Activated CD4-positive, alpha-beta T cell treated with anti-CD3 and anti-CD28 coated beads for 1 hour (primary cell): ENCODE measurements at places on chromosomes 12 and 14.

GRCh38 chr14:67018720-67019119 lies 170.5 kb upstream of the GARIN2 start:
- no peak for DNase-seq

GRCh38 chr12:113003636-113004035 lies 25.3 kb downstream of the OAS2 start:
- no peak for DNase-seq

DNA sequence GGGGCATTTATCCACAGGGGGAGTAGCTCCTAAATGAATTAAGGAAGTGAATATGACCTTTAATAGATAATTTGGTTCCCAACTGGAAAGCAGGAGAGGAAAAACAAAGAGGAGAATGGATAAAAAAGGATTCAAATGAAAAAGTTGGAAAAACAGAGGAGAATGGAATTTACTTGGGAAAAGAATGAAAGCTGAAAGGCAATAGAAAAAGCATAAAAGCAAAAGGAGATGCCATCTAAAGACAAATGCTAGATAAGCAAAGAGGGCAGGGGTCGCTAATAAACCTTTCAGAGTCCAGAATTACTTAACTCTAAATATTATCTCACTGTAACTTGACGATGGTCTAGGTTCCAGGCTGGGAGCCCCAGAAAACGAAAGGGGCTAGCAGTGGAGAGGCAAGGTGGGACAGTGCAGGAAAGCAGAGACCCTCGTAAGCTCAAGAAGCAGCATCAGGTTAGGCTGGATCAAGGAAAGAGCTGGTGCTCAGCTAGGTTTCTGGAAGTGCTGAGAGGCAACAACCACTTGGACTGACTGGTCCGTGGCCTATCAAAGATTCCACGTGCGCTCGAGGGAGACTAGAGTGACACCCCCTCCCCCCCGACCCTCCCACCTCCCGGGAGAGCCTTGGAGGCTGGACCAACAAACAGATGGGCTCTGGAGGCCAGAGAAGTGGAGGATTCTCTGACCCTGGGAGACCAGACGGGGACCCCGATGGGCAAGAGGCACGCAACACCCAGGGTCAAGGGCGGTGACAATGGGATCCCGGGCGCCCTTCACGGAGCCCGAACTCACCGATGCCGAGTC lies 1.2 kb downstream of the SLC2A13 start:
- no peak for DNase-seq

DNA sequence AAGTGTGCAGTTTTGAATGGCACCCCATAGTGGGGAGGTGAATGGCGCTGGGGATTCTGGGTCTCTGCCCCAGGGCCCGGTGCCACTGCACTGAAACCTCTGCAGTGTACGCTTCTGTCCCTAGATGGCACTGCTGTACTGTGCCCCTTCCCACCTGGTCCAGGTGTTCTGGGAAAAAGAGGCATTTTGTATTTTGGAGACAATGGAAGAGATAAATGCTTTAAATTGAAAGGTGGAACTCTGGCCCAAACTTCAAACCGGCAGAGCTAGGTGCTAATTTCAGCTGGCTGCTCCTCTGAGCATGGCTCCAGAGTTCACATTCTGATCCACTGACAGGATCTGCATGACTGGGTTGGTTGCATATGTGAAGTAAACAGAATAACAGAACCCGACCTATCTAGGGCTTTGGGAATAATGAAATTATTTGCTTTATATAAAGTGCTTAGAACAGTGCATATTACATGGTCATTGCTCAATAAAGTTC lies 52.2 kb downstream of the KRT80 start:
- no peak for DNase-seq

DNA sequence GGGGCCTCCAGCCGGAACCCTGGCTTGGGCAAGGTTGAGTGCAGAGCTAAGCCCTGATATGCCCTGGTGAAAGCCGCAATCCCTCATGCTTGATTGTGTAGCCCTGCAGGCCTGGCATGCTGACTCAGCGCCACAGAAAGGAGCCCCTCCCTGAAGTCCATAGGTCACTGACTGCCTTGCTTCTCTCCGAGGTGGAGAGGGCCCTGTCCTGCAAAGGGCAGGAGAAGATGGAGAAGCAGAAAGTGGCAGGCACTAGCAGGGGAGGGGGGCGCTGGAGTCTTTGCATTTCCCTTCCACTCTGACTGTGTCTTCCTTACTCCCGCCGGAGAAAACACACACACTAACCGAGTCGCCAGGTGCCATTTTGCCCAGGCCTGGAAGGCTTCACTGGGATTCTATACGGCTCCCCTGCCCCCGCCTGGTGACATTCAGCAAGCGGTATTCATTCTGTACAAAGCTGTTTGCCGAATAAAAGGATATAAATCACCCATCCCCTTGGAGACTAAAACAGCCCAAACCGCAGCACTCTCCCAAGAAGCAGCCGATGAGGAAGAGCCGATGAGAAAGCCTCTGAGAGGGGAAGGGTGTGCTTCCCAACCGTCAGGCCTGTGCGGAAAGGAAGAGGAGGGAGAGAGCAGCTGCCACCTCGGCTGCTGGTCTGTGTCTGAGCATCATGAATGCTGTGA lies 69.8 kb downstream of the SLC6A12 start:
- DNase-seq, result no peak

DNA sequence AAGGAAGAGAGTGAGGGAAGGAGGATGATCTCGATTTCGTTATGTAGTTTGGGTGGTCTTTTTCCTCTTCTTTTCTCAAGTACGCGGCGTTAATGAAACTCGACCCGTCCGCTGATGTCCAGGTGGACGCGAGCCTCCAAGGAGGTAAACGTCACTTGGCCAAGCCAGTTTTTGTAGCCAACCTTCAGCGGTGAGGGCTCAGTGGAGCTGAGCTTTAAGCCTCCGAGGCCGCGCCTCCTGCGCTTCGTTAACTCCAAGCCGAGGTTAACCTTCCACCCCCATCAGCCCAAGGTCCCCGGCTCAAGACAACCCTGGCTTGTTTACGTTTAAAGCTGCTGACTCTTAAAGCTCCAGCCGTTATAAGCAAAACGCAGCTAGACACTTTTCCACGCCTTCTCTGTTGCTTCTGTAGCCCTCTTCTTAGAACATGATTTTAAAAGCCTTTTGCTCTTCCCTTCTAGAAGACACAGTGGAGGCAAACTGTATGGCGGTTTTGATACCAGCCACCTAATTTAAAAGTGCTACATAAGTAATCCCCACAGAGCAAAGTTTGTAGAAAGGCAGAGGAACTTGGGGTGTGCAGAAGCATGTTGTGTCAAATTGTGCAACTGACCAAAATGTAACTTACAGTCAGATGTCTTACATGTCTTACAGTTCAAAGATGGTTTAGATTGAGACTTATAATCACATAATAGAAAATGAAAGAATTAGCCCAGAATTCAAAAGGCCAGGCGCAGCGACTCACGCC lies 923 bp upstream of the ITPR2 start:
- no peak for DNase-seq

DNA sequence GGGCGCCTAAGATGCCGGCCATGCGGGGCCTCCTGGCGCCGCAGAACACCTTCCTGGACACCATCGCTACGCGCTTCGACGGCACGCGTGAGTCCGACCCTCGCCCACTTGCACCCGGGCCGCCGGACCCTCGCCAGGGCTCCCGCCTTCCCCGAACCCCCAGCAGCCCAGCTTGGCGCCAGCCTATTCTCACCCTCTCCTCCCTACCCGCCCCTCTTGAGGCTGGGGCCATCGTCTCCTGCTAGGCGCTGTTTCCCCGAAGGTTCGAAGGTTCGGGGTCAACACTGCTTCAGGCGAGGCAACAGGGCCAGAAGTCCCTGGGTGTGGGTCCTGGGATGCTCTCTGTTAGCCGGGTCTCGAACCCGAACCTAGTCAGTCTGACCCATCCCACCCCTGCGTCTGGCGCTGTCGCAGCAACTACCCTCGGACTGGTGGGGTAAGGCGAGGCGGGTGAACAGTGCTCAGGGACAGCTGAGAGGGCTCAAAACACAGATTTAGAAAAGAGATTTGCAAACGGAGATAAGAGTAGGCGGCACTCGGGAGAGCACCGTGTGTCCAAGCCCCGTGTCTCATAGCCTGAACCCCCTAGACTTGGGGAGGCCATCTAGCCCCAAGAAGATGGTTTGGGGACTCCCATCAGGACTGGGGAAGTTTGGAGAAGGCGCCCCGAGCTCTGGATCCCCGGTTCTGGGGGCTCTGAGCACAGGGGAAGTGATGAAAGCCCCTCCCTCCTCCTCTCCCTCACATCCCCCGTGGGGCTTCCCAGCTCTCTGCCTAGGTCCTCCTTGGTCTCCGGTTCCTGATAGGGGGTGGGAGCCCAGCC lies 787 bp downstream of the KCNH3 start:
- no peak for DNase-seq

DNA sequence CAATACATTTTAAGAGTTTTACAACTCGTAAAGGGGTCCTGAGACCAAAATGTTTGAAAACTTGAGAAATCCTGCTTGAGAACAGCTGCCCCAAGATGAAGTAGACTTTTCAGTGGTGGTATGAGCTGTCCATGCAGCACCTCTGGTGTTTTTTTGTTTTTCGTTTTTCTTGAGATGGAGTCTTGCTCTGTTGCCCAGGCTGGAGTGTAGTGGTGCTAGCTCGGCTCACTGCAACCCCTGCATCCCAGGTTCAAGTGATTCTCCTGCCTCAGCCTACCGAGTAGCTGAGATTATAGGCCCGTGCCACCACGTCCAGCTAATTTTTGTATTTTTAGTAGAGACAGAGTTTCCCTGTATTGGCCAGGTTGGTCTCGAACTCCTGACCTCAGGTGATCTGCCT lies 5.5 kb downstream of the PAPOLA start:
- no peak for DNase-seq

DNA sequence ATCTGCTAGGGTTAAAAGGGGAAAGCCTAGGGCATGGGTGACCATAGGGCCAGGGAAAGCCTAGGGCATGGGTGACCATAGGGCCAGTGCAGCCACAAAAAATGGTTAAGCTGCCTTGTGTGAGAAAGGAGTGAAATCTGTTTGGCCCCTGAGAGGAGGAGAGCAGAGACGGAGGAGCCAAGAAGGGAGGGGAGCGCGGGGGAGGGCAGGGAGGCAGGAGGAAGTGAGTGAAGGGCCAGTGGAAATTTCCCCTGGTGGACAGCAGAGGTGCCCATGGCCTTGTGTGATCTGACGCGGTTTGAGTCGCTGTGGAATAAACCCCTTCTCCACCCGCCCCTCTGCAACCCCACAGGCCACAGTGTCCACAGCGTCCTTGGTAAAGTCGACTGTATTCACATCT lies 618 bp upstream of the AQP6 start:
- no peak for DNase-seq

DNA sequence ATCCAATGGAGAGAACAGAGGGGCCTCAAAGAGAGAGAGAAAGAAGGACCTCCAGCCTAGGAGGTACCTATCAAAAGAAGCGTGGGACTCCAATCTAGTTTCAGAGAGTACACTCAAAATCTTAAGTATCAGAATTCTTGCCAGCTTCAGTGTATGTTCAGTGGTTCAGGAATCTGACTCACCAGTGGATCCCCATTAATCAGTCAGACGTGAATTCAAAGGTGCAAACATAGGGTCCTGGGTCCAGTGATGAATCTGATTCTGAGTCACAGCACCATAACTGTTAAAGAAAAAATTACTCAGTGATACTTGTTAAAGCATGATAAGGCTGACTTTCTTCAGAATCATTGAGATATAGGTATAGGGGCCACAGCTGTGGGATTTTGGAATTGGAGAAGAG lies 33.2 kb downstream of the ETNK1 start:
- no peak for DNase-seq

GRCh38 chr12:131122631-131123030 lies 168.9 kb downstream of the ADGRD1 start:
- no peak for DNase-seq

DNA sequence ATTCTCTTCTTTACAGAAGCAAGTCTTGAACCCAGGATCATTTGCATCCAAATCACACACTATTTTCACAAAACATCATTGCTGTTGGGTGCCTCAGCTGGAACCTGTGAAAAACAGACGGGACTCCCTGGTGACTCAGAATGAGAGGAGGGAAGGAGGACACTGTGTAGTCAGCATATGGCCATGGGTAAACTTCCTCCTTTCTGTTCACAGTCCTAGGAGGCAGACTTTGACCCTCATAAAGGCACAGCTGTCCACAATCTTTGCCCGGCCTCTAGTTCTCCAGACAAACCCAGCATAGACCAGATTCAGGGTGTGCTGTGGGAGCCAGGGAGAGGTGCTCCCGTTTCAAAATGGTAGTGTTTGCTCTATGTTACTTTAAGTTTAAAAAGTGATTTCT lies 62.0 kb downstream of the DYRK2 start:
- no peak for DNase-seq
